ENCODE measurements at places on chromosomes 13 and 19. TPM values are rescaled to one million over a fixed set of nuclear protein-coding genes. Genes with fewer than 3 reads are reported as not detected.

DNA sequence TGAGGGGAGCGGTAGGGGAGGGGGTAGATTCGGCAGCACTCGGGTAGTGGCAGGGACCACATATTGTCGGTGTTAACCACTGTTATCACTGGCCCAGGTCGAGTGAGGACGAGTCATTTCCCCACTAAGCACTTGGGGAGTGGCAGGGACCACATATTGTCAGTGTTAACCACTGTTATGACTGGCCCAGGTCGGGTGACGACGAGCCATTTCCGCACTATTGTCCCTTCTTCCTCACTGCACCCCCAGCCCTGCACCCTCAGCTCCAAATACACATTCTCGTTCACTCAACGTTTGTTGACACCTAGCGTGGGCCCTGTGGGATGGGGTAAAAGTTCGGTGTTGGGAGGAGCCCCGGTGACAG is 467 bp upstream of the CLN5 start:
- DNase-seq: no peak

ZNF69 gene
- 6.3 TPM for total RNA-seq

TNFAIP8L1 gene
- total RNA-seq: 2.6 TPM

LRP3 gene
- 16.3 TPM for total RNA-seq

PKN1 gene
- 111 TPM for total RNA-seq

CGB8 gene
- total RNA-seq: not detected

SOX1 gene
- not detected for total RNA-seq

STARD13 gene
- total RNA-seq: 23.3 TPM

Measured in right atrium auricular region (tissue), 2 donors.